ENCODE measurements at places on chromosomes 16 and 17. TPM values are rescaled to one million over a fixed set of nuclear protein-coding genes. Genes with fewer than 3 reads are reported as not detected.

CNGB1 gene
- not detected for polyA plus RNA-seq

NAGS gene
- polyA plus RNA-seq: not detected

IGFALS gene
- not detected for polyA plus RNA-seq

KRT31 gene
- not detected for polyA plus RNA-seq

NDUFAF8 gene
- polyA plus RNA-seq: 55.0 TPM

IGF2BP1 gene
- not detected for polyA plus RNA-seq

CTRB2 gene
- polyA plus RNA-seq: not detected

TBC1D3I gene
- polyA plus RNA-seq: not detected

TRAF7 gene
- 0.74 TPM for polyA plus RNA-seq

PRAC2 gene
- polyA plus RNA-seq: not detected

ANKRD13B gene
- polyA plus RNA-seq: 2.1 TPM

EMP2 gene
- 5.2 TPM for polyA plus RNA-seq

GGNBP2 gene
- polyA plus RNA-seq: 58.1 TPM

NUDT7 gene
- polyA plus RNA-seq: 67.7 TPM

ZNF423 gene
- 5.0 TPM for polyA plus RNA-seq

CAPNS2 gene
- not detected for polyA plus RNA-seq

MSLN gene
- not detected for polyA plus RNA-seq

LGALS9C gene
- not detected for polyA plus RNA-seq

OSGIN1 gene
- not detected for polyA plus RNA-seq

ABCA8 gene
- polyA plus RNA-seq: 5.3 TPM

SPN gene
- not detected for polyA plus RNA-seq

RAB34 gene
- polyA plus RNA-seq: 4.9 TPM

TEX14 gene
- 2.9 TPM for polyA plus RNA-seq

SNX20 gene
- polyA plus RNA-seq: not detected

HP gene
- polyA plus RNA-seq: not detected

SLFN12L gene
- not detected for polyA plus RNA-seq

VKORC1 gene
- polyA plus RNA-seq: 47.0 TPM

NKD1 gene
- 0.17 TPM for polyA plus RNA-seq

CALB2 gene
- polyA plus RNA-seq: 5.8 TPM

SAMD14 gene
- polyA plus RNA-seq: not detected

SLC5A2 gene
- polyA plus RNA-seq: 8.3 TPM

CMTM2 gene
- not detected for polyA plus RNA-seq

ABCA3 gene
- 9.1 TPM for polyA plus RNA-seq

ATP6V0A1 gene
- polyA plus RNA-seq: 279 TPM

NPIPB13 gene
- 0.17 TPM for polyA plus RNA-seq

MT3 gene
- 352 TPM for polyA plus RNA-seq

ATP1B2 gene
- polyA plus RNA-seq: 70.0 TPM

AATK gene
- 0.48 TPM for polyA plus RNA-seq

TMEM114 gene
- polyA plus RNA-seq: not detected

CBX2 gene
- polyA plus RNA-seq: not detected

KRTAP4-5 gene
- polyA plus RNA-seq: not detected

CHST5 gene
- polyA plus RNA-seq: 0.14 TPM

ABCC12 gene
- 20.7 TPM for polyA plus RNA-seq

TNFSF12 gene
- polyA plus RNA-seq: 1.9 TPM

All from Purkinje cell (primary cell).